NAMALWA (cell line): ENCODE measurements at places on chromosomes 16 and 17.

- no peak for DNase-seq
These were observed 15.3 kb downstream of the TMEM98 start for GRCh38 chr17:32943206-32943605.

DNA sequence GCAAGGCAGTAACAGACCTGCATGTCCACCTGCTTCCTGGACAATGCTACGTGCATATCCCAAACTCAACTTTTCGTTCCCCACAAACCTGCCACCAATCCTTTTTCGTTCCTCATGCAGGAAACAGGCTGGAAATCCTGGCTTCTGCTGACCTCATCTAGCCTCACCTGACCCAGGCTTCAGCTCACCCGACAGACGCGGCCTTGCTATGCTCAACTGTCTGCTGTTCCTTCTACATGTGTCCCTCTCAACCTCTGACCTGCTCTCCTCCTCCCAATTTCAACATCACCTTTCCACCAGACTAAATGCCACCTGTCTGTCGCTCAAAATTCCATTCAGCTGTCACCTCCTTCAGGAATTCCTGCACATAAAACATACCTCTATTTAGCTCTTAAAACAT is 44.5 kb downstream of the XPO6 start:
- no peak for DNase-seq

DNA sequence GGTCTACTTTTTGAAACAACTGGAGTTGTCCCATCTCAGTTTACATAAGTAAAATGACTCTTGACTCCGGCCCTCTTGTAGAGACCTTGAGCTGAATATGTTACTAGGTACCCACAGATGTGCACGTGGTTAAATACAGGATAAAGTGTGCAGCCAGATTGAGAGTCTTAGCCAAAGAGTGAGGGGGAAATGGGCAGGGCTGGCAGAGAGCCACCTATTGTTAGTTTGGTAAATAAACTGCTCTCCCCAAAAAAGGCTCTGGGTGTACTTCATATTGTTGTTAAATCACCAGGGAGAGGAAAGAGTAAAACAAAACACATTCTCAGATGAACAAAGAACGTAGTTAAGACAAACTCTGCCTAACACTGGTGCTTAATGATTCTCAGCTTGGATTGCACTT is 20.3 kb downstream of the G6PC1 start:
- no peak for DNase-seq

DNA sequence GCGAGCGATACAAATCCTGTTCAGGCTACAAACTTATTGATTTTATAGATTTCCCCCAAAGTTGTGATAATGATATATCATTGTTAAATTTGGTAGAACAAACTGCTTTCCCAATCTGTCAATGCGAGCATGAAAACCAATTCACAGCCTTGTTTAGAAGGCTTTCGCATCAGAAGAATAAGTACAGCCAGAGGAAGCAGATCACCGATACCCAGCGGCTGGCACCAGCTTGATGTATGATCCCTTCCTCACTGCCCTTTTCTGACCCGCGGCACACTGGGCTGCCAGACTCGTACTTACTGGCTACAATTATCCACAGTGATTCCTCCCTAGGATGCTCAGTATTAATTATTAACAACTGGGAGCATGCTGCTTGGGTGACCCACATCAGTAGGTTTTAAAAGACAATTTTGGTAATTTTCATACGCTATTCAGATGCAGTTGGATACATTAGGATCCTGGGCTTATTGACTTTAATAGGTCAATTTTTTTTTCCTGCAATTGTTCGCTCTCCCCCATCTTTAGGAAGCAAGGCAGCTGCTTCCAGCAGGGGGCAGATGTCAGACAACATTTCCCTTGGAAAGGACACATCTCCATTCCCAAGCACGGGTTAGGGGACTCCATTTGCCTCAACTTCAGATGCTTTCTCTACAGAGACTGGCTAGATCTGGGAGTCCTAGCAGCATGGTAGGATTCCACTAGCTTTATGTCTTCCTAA is 582.7 kb upstream of the PSMD7 start:
- peak; percentile 9 for DNase-seq

- no peak for DNase-seq
These were observed 2.6 kb upstream of the SETD1A start for GRCh38 chr16:30954993-30955392.

- DNase-seq, result no peak
These were observed 46.2 kb upstream of the RBFOX3 start for GRCh38 chr17:79657036-79657435.

DNA sequence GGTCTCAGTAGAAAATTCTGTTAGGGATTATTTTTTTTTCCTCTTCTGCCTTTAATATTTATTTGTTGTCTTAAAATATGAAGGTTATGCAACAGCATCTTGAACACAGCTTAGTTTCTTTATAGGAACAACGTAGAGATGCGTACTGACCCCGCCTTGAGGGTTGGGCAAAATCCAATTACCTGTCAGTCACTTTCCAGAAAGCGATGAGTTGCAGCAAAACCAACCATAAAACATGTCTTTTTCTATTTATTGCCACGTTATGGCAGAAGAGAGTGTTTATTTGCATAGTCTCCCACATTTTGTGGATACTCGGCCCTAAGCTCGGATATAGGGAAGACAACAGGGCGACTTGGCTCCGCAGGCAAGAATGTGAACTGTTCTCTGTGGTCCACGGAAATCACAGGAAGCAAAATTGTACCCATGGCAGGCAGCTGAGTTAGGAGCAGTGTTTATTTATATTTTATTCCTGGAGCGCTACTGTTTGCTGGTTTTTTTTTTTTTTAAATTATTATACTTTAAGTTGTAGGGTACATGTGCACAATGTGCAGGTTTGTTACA is 44.3 kb upstream of the CACNG5 start:
- DNase-seq, result no peak

- no peak for DNase-seq
These were observed 10.1 kb downstream of the CA10 start for GRCh38 chr17:52148288-52148968.

DNA sequence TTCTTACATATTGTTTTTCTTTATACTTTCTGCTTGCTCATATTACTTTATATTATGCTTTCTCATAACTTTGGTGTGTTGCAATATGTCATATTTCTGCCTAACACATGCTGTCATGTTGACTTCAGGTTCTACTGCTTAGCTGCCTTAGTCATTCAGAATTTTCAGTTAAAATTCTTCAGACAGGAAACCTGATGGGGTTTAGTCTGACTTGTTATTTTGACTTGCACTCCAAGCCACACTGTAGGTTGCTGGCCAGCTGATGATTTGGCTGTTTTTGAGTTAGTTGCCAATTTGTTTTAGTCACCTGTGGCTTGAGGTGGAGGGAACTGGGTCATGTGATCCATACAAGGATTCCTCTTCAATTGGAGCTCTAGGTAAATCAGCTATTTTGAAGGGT is 315.4 kb downstream of the MAP2K6 start:
- DNase-seq, result no peak

- peak; percentile 92 for DNase-seq
These were observed 55.0 kb upstream of the CBFA2T3 start for GRCh38 chr16:89031715-89032659.

- DNase-seq, result no peak
These were observed 156.4 kb downstream of the KATNIP start for GRCh38 chr16:27706156-27706865.

GRCh38 chr17:33674685-33675084 is 381.6 kb upstream of the ASIC2 start:
- DNase-seq, result peak; percentile 72

DNA sequence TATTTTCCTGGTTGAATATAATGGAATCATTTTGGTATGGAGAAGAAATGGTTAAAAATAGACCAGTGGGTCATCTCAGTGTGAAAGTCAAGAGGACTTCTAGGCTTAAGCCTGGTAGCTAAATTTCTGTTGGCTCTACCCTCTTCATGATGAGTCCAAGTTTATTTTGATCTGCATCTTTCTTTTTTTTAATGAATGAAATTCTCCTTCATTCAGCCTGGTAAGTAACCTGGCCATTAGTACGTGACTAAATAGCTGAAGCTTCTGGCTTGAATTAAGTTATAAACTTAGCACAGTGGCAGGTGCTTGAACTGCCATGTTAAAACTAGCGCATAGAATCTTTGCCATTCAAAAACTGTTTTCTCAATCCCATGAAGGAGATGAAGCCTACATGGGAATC is 28.0 kb downstream of the NF1 start:
- DNase-seq, result no peak

DNA sequence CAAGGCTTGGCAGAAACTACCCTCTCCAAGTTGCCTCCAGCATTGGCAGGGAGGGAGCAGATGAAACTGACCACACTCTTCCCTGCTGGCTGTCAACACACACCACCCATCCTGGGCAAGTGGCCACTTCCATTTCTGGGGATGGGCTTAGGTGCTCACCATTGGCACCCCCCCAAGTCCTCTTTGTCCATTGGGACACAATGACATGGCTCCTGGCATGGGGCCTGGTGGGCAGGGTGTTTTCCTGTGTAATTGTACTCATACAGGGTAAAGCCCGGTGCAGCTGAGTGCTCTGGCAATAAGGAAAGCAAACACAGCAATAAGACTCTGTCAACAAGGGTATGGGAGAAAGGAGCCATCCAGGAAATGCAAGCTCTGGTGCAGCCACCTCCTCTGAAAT is 22.6 kb downstream of the SCNN1B start:
- DNase-seq, result no peak

GRCh38 chr16:82605863-82606620 is 20.7 kb upstream of the CDH13 start:
- no peak for DNase-seq

- no peak for DNase-seq
These were observed 29.0 kb downstream of the PSMD7 start for GRCh38 chr16:74325641-74326040.

GRCh38 chr16:87700406-87701077 is 65.2 kb downstream of the KLHDC4 start:
- no peak for DNase-seq

DNA sequence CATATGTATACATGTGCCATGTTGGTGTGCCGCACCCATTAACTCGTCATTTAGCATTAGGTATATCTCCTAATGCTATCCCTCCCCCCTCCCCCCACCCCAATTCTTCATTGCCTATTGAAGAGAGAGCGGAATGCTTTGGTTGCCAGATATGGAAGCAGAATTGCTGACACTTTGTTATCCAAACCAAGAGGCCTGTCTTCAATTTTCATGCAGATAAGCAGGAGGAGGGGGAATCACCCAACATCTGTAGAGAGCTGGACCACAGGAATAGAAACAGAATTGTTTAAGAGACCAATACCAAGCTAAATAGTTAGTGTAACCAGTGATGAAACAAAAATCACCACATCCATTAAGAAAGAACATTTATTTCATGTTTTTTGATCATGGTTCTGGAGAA is 7.1 kb downstream of the ASPA start:
- no peak for DNase-seq

GRCh38 chr16:56068314-56068713 is 123.0 kb upstream of the GNAO1 start:
- no peak for DNase-seq

- DNase-seq, result no peak
These were observed 87.7 kb downstream of the ENGASE start for GRCh38 chr17:79162012-79162963.
